Fibroblast of pulmonary artery (primary cell): ENCODE measurements at places on chromosomes 5 and 9.

DNA sequence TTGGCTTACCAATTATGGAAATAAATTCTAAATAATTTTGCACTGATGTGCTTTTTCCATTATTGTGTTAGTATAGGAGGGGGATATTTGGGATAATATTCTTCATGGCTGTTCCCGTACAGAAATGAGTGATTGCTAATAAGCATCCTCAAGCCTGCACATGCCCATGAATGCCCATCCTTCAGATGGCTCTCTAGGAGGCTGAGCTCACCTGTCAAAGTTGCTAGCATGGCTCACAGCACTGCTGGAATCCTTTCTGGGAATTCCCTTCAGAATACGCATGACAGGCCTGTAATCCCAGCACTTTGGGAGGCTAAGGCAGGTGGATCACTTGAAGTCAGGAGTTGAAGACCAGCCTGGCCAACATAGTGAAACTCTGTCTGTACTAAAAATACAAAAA, 124.1 kb downstream of the NXNL2 start:
- no peak for DNase-seq

GRCh38 chr5:83577036-83577636, 105.6 kb downstream of the VCAN start:
- DNase-seq: peak; percentile 82

DNA sequence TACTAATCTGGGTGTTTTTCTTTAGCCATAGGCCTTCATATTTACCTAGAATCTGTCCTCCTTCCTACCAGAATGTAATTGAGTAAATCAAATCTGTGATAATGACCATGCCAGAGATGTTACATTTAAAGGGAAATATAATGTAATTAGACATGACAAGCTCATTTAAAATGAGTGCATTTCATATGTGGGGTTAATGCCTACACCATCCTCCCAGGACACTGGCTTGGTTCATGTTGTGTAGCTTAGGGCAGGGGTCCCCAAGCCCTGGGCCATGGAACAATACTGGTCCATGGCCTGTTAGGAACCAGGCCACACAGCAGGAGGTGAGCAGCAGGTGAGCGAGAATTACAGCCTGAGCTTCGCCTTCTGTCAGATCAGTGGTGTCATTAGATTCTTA, 276.9 kb upstream of the DAP start:
- DNase-seq: no peak

DNA sequence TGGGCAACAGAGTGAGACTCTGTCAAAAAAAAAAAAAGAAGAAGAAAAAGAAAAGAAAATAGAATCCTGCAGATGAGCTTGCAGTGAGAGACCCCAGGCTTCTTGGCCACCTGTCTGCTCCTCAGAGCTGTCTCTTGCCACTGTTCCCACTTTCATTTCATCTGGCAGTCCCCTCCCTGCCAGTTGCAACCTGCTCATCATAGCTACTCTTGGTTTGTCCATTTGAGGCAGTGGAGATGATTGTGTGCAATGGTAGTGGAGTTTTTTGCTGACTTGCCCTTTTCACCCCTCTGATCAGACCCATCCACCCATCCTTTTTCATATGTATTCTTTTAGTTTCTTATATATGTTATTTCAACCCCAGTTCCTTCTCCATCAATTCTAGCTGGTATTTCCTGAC, 28.7 kb downstream of the ANKRD33B start:
- no peak for DNase-seq

DNA sequence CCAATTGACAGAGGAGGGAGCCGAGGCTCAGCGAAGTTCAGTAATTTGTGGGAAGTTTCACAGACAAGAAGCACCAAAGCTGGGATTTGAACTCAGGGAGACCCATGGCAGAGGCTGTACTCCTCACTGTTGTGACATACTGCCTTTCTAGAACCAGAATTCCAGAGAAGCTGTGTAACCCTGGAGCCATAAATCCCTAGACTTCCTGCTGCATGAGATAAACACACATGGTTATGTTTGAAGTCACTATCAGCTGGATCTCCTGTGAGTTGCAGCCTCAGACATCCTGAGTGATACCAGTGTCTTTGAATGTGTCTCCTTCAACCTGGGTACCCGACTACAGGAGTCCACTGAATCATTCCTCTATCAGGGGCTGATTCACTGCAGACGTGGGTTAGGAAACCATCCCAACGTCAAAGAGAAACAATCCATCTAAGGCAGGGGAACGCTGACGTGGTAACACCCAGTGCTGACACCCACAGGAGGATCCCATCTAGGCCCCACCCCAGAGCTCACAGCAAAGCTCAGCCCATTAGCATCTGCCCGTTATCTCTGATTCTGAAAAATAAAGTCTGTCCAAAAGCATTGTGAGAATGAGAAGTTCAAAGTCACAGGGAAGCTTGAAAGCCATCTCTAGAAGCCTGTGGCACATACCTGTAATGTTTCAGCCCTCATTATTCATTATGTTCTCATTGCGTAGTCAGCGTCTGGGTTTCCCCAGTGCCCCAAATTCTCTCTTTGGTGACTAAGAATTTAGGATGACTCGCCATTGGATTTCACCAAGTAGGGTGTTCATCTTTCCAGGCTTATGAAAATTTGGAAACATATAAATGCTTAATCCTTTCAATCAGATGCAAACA, 36.3 kb upstream of the BASP1 start:
- peak; percentile 98 for DNase-seq

GRCh38 chr5:106875591-106876297, 795.0 kb downstream of the EFNA5 start:
- peak; percentile 37 for DNase-seq

DNA sequence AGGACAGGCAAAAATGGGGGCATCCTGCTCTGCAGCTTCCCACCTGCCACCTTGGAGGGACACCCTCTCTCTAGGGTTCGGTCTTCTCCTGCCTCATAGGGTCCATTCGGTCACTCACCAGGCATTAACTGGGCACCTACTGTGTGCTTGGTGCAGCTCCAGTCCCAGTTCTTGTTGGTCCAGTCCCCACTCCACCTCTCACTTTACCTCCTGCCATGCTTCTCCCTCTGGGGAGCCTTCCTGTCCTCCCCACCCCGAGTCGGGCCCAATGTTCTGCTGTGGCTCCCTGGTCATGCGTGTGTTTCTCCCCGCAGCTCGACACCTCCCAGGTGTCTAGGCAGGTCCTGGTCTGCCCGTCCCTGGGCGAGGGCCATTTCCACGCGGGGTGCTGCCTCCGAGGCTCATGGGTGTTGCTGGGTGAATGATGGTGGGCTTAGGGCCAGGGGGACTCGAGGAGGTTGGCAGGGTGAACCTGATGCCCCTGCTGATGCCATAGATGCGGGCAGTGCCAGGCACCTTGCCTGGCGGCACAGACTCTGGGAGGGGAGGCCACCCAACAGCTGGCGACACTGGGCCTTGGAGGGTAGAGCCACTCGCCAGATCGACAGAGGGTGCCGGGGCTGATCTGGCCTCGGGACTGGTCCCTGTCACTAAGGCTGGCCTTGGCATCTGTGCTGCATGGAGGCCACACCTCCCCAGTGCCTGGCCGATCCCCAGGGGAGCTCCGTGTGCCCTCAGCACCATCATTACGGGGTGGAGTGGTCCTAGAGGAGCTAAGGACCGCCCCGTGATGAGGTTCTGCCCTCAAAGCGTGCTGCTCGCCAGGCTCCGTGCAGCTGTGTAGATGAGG, 66.0 kb upstream of the RNU6ATAC start:
- DNase-seq: no peak

DNA sequence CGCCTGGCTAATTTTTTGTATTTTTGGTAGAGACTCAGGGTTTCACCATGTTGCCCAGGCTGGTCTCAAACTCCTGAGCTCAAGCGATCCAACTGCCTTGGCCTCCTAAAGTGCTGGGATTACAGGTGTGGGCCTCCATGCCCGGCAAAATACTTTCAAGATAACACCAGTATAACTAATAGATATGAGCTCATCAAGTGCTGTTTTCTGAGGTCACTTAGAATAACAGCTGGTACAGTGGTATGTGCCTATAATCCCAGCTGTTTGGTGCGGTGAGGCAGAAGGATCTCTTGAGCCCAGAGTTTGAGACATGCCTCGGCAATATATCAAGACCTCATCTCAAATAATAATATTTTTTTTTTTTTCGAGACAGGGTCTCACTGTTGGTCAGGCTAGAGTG, 30.5 kb upstream of the CREBRF start:
- DNase-seq: no peak

- DNase-seq: no peak
Measured at GRCh38 chr9:137535120-137535428, 15.1 kb downstream of the PNPLA7 start.

GRCh38 chr9:87950765-87951488, 23.4 kb downstream of the CDK20 start:
- peak; percentile 53 for DNase-seq

DNA sequence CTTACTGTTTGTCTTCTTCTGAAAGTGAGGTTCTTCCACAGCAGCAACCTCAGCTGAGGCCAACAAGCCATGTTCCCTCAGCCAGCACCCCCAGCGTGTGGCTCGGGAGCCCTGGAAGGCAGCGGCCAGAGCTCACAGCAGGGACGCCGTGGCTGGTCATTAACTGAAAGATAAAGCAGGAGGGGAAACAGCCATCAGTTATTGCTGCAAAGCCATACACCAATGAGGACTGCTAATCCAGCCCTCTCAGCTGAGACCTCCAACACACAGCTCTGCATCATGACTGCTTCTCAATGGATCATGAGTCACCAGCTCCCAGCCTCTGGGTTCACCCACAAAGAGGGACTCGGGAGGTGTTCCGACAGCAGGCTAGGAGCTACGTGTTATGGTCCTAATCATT, 24.3 kb downstream of the ABCA1 start:
- DNase-seq: no peak

DNA sequence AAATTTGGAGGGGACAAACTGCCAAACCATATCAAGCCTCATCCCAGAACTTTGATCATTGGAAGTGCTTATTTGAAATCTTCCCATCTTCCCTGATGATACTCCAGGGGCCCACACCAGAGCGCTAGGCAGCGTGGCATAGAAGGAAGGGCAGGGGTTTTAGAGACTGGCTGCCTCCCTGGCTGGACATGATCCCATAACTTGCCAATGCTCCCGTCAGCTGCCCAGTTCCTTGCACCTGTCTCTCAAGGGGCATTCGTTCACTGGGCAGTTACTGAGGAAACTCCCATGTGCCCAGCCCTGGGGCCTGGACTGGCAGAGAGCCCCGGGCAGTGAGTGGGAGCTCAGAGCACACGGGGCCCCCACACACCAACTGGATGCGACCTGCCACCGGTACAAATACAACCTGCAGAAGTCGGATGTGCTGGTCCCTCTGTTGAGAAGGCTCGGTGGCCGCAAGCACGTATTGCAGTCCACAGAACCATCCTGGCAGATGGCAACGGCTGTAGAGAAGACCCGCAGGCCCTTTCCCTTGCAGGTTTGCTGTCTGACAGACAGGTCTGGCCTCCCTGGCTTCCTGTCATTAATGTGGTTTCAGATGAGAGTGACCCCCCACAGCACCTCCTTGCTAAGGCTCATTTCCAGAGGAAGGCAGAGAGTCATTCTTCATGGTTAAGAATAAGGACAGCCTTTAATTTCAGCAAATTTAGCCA, 122.4 kb downstream of the MVB12B start:
- no peak for DNase-seq

GRCh38 chr5:144421411-144421810, 250.7 kb downstream of the KCTD16 start:
- DNase-seq: peak; percentile 1

GRCh38 chr5:178296066-178296465, 63.5 kb upstream of the PHYKPL start:
- DNase-seq: no peak

DNA sequence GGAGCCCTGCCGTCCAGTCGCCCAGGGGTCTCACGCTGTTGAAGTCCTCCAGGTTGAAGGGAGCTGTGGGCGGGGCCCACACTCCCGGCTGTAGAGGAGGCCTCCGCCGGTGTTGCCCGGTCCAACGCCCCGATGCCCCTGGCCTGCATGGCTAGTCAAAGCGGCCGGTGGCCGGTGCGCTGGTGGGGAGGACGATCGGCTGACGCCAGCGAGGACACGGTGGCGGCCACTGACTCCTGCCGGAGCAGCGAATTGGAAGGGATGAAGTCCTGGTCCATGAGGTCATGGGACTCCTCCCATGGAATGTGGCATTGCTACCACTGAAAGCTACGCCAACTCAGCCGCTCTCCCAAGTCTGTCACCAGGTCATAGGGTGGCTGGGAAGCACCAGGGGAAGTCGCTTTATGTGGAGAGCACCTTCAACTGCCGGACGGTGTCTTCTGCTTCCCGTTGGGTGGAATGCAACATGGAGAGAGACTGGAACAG, 11.8 kb downstream of the RCL1 start:
- no peak for DNase-seq

GRCh38 chr9:115640887-115641286, 512.7 kb upstream of the PAPPA start:
- peak; percentile 76 for DNase-seq

GRCh38 chr9:90842996-90843395, 41.4 kb downstream of the SYK start:
- no peak for DNase-seq

DNA sequence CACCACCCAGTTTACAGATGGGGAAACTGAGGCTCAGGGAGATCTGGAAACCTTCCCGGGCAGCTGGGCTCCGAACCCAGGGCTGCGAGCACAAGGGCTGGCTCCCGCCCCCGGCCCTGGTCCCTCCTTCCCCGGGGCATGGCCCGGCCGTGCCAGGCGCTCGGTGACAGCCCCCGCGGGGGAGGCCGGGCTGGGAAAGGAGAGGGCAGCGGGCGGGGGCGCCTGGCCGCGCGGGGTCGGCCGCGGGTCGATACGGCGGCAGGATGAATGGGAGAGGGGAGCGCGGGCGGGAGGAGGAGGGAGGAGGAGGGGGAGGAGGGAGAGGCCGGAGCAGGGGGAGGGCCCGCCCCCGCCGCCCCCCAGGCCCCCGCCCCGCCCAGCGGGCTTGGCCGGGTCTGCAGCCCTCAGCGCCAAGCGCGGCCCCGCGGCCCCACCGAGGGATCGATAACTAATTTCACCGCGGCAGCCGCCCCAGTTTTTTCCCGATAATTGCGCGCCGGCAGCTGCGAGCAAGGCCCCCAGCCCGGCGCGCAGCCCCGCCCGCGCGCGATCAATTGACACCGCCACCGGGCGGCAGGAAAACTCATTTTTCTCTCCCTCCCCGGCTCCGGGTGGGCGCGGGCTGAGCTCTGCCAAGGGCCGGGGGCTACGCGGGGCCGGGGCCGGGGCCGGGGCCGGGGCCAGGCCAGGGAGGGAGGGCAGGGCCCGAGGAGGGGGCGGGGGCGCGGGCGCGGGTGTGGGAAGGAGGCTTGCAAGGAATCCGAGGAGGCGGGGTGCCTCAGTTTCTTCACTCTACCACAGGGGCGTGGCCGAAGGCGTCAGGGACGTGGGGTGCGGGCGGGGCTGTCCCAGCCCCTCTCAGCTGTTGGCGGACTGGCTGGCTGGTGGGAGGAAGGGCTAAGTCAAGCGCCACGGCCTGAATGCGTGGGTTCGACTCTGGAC, 52.1 kb downstream of the C9orf50 start:
- DNase-seq: no peak

GRCh38 chr9:22114956-22115355, 105.9 kb upstream of the CDKN2B start:
- no peak for DNase-seq
